ENCODE measurements at places on chromosomes 1 and 21.

DNA sequence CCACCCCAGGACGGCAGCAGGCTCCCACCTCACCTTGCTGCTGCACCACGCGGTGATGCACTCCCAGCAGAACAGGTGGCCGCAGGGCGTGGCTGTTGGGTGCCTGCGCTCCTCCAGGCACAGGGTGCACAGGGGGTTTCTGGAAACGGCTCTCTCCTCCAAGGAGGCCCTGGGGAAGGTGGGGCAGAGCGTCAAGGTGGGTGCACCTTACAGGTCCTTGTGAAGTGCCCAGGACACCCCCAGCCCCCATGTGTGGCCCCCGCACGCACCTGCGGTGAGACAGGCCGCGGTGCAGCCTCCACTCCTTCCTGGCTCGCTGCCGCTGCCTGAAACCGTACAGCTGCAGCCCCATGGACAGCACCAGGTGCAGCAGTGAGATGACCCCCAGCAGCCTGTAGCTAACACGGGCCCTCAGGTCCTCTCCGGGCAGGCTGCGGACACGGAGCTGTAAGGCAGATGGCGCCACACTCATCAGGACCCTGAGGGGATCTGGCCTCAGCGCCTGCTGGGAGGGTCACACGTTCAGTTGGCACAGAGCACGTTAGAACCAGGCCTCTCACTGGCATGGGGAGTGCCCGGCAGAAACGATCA is 5.8 kb downstream of the PEX10 start:
- no peak for DNase-seq

DNA sequence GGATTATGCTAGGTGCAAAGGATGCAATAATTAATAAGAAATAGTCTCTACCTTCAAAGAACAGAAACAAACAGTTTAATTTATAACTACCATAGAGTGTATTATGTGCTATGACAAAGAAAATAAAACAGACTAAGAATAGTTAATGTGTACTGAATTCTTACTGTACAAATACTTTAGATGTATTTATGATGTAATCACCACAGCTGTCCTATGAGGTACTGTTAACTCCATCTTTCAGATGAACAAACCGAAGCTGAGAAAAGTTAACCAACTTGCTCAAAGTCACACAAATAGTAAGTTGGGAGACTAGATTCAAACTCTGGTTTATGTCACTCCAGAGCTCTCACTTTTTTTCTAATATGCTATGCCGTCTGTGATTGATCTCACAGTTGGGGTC is 77.0 kb upstream of the FGGY start:
- no peak for DNase-seq

DNA sequence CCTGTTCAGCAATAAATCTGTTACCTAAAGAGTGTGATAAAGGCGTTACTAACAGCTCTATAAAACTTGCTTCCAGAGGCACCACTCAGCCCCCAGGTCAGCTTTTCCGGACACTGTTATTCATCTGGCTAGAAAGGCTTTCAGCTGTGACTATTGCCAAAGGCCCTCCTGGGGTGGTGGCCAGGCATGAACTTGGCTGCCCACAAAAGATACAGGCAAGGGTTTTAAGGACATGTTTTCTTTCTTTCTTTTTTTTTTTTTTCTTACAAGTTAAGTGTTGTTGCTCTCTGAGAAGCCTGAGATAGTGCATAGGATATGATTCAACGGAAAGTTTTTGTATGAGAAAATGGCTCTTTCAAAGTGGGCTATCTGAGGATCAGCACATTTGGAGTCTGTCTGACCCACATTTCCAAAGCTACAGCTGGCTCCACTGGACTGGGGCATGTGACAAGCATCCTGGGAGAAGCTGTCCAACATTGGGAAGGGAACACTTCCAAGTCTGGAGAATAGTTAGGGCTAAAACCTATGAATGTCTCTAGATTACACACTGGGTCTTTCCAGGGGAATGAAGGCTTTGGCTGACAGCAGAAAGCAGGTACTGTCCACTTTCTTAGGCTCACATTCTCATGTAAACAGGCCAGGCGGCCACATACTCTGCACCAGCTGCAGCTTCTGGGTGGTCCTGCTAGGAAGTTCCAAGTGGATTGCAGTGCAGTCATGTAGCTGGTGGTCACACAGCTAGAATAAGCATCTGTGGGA is 639.7 kb downstream of the LMO4 start:
- no peak for DNase-seq

- DNase-seq, result no peak
Observed at GRCh38 chr1:100847361-100848082, 47.1 kb downstream of the EXTL2 start.

- DNase-seq, result no peak
Observed at GRCh38 chr1:200473698-200474371, 64.0 kb upstream of the ZNF281 start.

GRCh38 chr21:33734818-33735217 is 92.5 kb downstream of the ITSN1 start:
- DNase-seq, result no peak

GRCh38 chr1:171420810-171421209 is 64.5 kb upstream of the PRRC2C start:
- no peak for DNase-seq

DNA sequence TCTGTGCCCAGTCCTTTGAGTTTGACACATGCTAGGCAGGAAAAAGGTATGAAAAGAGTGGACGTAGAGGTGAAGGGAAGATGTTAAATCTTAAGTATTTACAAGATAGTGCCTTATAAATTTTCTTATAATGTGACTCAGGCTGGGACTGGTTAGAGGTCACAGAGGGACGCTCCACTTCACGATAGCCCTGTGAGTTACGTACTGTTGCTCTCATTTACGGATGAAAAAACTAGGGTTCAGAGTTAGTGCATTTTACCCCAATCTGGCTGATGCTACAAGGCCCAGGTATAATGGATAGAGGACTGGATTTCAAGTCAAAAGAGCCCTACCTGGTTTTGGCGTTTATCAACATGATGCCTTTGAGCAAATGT is 1.4 kb upstream of the TUT4 start:
- DNase-seq, result no peak

DNA sequence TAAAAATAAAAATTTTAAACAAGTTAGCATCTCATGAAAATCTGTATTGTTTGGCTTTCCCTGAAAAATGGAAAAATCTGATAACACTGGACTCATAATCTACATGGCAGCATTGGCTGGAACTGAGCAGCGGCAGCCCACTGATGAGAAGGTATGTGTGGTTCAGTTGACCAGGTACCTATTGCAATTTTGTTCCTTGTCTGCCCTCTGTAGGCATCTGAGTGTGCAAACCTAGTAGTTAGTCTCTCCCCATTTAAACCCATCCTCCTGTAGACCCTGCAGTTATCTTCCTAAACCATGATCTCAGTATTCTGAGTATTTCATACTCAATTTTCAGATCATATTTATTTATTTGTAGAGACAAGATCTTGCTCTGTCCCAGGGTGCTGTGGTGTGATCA is 59.4 kb upstream of the SERBP1 start:
- DNase-seq, result no peak

- no peak for DNase-seq
Observed at GRCh38 chr1:36889478-36890226, 144.7 kb downstream of the GRIK3 start.

Data from activated gamma-delta T cell (primary cell).